Activated CD4-positive, alpha-beta T cell treated with anti-CD3 and anti-CD28 coated beads, Interleukin-2, amount 50 U/mL, for 48 hours (primary cell): ENCODE measurements at places on chromosomes 6 and 20.

GRCh38 chr20:20229595-20229994, 138.3 kb upstream of the INSM1 start:
- DNase-seq: no peak

GRCh38 chr6:53504512-53504911, 40.4 kb downstream of the GCLC start:
- DNase-seq: no peak

DNA sequence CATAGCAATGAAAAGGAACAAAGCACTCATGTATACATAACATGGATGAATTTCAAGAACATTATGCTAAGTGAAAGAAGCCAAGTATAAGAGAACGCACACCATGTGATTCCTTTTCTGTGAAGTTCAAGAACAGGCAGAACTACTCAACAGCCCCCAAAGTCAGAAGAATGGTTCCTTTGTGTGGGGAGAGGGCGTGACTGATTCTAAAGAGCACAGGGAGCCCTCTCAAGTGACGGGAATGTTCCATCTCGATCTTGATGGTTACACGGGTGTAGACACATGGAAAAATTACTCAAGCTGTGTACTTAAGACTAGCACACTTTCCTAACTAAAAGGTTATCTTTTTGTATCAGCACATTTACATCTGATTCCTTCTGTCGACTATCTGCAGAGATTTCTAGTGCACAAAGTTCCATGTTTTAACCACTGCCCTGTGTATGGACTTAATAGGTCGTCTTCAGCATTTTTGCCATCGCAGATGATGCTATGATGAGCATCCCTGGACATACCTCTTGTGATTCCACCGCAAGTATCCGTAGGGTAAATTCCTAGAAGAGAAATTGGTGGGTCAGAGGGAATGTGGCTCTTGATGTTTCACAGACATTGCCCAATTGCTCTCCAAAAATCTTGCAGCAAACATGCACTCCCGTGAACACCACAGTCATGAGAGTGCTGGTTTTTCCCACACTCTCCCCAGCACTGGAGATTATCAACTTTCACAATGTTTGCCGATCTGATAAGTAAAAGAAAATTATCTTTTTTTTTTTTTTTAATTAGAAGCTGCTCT, 279.3 kb downstream of the BMP7 start:
- no peak for DNase-seq

GRCh38 chr20:45206725-45207124, at the start of gene SEMG1:
TSS of gene SEMG1 (plus strand) at chr20:45207033. CDS start at chr20:45207054, 21 bp downstream.
- DNase-seq: no peak

GRCh38 chr20:49907405-49908257, 7.7 kb downstream of the SPATA2 start:
- no peak for DNase-seq

GRCh38 chr6:166052837-166053236, 114.8 kb downstream of the TBXT start:
- DNase-seq: no peak
